ENCODE measurements at places on chromosomes 16 and 17.

GRCh38 chr17:50883850-50884438 lies 17.8 kb upstream of the TOB1 start:
- DNase-seq: no peak

DNA sequence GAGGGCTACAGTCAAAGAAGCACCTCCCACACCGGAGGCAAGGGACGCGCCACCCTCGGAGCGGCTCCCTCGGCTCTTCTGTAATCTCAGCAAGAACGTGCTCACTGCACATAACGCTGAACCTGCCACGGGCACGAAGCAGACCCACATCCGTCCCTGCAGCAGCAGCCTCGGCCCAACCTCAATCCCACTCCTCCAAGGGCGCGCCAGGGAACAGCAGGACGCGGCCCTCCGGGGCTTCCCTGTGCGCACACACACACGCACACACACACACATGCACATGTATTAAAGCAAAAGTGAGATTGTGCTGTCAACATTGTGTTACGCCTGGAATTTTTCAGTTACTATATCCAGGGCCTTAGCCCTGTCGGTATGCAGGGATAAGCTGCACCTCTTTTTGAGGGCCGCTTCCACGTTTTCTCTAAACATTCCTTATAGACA lies 54.0 kb downstream of the TBC1D16 start:
- DNase-seq: no peak

- no peak for DNase-seq
Measured at GRCh38 chr17:82200743-82201497, 11.7 kb downstream of the CCDC57 start.

- DNase-seq: no peak
Measured at GRCh38 chr17:75684249-75684648, 17.1 kb downstream of the SAP30BP start.

GRCh38 chr16:26382586-26382985 lies 684.1 kb upstream of the C16orf82 start:
- no peak for DNase-seq

- DNase-seq: no peak
Measured at GRCh38 chr17:16980813-16981731, 9.2 kb upstream of the TNFRSF13B start.

DNA sequence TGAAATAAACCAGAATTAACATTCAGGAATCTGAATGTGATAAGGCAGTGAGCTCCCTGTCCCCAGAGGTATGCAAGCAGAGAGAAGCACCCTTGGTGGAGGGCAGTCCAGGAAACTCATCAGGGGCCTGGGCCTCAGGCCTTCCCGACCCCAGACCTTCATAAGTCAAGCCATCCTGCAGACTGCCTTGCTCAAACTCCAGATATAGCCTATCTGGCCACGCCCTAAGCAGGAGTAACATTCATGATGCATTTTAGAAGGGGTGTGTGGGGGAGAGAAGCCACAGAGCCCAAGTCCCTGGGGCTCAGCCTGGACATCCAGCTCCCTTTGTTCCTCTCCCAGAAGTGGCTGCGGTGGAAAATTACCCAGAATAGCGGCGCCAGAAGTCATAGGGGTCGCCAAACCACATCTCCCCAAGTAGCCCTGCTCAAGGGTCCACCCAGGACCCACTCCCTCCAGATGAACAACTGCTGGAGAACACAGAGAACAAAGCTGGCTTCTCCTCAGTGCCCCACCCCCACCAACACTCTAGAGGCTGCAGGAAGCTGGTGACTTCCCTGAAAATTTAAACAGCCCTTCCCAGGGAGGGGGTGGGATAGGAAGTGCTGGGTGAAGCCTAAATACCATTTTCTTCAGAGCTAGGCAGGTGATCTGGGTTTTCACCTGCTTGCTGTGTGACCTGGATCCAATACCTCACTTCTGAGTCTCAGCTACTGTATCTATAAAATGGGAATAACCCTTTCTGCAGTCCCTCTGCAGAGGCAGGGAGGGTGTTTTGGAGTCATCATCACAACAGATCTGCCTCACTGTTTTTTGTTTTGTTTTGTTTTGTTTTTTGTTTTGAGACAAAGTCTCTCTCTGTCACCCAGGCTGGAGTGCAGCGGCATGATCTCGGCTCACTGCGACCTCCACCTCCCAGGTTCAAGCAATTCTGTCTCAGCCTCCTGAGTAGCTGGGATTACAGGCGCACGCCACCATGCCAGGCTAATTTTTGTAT lies 1.5 kb upstream of the SREBF1 start:
- peak; percentile 57 for DNase-seq

DNA sequence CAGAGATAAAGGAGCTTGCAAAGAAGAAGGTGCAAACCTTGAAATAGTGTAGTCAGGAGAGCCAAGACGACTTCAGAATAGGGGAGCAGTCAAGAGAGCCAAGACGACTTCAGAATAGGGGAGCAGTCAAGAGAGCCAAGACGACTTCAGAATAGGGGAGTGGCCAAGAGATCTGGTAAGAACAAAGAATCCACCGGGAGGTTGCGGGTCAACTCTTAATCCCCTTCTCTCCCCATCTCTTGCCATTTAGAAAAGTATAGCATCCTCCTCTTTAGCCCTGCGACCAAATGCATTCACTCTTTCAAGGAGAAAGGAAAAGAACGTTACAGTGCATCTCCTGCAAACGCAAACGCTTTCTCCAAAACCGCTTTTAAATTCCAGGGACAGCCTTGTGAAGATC lies 713 bp downstream of the KNOP1 start:
- no peak for DNase-seq

DNA sequence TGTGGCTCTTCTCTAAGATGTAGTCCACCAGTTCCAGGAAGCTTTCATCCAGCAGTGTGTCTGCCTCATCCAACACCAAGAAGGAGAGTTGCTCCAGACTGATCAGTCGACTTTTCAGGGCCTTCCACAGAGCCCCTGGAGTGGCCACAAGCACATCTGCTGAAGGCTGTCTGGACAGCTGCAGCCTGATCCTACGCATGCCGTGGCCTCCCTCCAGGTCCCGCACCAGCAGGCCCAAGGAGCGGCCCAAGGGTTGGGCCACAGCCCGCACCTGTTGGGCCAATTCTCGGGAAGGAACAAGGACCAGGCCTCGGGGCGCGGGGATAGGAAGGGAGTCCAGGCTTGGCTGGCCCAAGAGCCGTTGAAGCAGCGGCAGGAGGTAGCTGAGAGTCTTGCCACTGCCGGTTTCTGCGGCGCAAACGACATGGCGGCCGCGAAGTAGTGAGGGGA lies 729 bp downstream of the DDX28 start:
- DNase-seq: no peak

- no peak for DNase-seq
Measured at GRCh38 chr16:47713225-47713595, 252.1 kb downstream of the PHKB start.

GRCh38 chr17:18089613-18090012 lies 1.9 kb downstream of the DRG2 start:
- DNase-seq: no peak

DNA sequence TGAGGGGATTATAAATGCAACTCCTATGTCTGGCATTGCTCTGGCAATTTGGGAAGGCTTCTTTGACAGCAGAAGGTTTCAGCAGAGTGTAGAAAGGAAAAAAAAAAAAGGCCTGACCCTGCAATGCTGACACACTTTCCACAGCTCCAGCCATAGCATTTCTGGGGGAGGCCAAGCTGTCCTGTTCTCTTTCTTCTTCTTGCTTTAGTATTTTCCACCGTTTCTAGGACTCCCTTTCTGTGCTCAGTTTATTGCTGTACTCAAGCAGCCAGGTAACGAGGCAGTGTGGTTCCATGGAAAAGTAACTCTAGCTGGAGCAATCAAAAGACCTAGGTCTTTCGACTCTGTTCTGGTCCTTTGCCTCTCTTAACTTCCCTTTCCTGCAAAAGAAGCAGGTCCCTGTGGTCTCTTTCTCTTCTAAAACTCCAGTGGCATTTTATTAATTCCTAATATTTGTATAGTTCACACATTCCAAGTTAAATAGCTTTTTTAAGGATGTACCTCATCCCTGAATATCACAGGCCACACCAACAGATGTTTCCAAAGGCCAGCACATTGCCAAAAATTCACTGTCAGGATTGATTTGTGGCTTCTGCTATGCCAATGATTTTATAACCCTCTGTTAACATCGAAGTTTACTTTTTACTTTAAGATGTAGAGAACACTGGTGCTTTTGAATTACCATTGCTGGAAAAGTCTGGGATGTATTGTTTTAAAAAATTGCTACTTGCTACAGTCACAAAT lies 90.3 kb upstream of the BCAR1 start:
- no peak for DNase-seq

- DNase-seq: no peak
Measured at GRCh38 chr17:50046667-50047066, 9.2 kb upstream of the ITGA3 start.

GRCh38 chr17:67238991-67239390 lies 6.0 kb downstream of the HELZ start:
- peak; percentile 21 for DNase-seq

DNA sequence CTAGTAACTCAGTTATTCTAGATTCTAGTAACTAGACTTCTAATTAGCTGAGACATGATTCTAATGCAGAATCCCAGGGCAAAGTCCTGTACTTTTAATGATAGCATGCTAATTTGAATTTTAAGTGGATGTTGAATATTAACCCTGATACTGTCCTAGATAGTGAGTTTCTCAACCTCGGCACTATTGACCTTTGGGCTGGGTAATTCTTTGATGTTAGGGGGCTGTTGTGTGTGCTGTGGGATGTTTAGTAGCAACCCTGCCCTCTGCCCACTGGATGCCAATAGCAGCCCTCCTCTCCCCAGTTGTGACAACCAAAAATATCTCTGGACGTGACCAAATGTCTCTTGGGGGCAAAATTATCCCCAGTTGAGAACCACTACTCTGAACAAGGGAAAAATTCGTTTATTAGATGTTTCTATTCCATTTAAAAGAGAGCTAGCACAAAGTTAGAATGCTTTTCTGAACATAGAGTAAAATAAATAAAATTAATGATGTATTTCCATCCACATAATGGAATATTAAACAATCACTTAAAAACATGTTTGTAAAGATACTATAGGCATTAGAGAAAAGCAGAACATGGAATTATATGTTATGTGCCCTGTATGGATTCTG lies 30.2 kb downstream of the SALL1 start:
- DNase-seq: no peak

GRCh38 chr16:11004973-11005610 lies 60.7 kb downstream of the CLEC16A start:
- DNase-seq: no peak

- DNase-seq: no peak
Measured at GRCh38 chr16:3668626-3669025, 14.1 kb downstream of the DNASE1 start.

GRCh38 chr16:1950047-1950446 lies 4.4 kb downstream of the RPL3L start:
- no peak for DNase-seq

- DNase-seq: no peak
Measured at GRCh38 chr16:2691491-2692248, 9.3 kb downstream of the KCTD5 start.

GRCh38 chr16:57544124-57544653 lies 1.7 kb downstream of the ADGRG5 start:
- DNase-seq: no peak

DNA sequence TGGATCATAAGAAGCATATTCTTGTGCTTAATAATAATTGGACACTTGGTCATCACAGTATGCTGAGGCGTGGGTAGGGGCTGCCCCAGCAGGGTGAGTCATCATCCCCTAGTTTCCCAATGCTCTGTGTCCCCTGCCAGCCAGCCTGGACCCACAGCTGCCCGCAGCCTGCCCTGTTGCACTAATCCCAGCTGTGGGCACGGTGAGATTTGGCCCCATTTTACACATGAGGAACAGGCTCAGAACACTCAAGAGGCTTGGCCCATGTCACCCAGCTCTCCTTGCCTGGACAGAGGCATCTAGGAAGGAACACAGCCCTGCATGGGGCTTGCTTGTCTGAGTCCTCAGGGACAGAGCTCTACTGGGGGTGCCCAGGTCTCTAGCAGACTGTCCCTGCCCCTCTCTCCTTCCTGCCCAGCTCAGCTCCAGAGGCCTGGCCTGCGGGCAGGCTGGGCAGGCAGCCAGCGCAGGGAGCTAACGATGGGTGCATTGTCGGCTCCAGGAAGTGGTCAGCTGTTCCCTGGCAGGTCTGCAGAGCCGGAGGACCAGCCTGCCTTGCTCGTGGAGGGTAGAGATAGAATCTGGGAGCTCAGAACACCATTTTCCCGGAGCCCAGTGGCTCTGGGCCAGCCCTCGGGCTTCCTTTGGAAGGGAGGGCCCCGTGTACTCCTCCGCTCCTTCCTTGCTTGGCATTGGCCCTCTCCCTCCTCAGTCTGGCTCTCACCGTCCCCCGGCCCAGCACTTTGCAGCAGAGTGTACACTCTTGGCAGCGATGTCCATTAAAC lies 189.4 kb downstream of the RAB11FIP4 start:
- no peak for DNase-seq

DNA sequence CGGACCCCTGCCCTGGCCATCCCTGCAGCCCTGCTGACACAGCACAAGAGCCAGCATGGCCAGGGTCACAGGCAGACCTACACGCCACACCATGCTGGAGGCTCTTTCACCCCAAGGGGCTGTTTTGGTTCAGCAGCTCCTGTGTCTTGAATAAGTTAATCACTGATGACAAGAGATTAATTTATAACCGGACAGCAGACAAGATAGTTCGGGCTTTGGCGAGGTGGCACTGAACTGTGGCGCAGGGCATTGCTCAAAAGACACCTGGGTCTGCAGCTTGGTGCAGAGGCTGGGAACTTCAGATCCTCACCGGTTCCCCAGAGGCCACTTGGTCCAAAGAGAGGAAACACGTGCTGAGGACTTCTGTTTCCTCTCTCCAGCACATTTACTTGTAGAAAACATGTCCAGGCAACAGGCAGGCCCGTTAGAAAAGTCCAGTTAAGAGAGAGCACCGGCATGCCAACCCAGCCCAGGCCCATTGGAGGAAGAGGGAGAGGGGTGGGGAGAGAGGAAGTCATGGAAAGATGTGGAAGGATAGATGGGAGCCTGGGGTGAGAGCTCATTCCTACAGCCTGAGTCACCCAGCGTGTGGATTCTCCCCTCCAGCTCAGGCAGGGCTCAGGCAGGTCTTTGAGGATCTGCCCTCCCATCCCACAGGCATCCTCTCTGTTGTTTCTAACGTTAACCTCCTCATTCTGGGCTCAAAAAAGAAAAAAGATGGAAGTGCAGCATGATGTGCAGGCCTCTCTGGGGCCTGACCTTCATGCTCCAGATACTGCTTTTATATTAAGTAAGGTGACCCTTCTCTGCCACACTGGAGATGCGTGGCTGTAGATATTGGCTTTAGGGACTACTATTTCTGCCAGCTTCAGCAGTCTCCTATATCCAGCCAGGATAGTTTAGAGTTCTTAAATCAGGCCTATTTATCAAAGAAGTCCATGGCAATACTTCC lies 80.0 kb upstream of the HNF1B start:
- peak; percentile 33 for DNase-seq

DNA sequence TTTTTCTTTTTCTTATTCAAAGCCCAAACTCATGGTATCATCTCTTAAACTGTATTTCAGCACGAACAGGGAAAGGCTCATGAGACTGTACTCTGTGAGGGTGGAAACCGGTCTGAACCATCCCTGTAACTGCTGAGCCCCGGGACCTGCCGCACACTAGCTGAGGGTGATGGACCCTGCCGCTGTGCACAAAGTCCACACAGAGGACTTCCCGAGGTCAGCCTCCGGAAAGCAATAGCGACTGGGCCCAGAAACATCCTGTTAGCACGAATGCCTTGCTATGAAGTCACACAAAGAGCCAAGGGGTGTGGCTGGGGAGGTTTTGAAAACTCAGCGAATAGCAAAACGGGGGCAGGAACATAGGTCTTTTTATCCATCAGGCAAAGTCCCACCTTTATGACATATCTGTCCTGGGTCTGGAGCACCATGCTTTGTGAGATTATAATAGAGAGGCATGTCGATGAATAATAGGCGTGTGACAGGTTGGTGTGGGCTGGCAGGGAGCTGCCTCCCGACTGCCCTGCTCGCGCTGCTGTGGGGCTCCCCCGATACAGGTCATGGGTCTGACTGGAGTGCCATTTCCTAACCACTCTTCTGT lies 33.4 kb downstream of the CDK5R1 start:
- peak; percentile 58 for DNase-seq

- DNase-seq: no peak
Measured at GRCh38 chr17:57329380-57330214, 73.3 kb downstream of the MSI2 start.
